ENCODE measurements at places on chromosomes 11 and 22.

GRCh38 chr11:82831364-82831763 is 68.9 kb downstream of the PRCP start:
- DNase-seq = no peak

DNA sequence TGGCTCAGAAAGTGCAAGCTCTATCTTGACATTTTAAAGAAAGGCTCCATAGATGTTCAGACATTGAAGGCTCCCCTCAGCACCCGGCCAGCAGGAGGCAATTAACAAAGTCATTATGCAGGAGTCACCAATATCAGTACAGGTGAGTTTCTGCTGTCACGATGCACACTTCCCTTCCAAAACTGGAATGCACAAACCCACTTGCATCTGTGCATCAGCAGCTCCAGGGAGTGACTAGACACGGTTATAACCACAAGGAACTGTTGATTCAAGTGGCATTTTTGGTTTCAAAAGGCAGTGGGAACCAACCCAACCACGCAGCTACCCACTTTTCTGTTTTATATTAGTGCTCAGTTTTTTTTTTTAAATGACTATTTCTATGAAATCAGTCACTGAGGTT is 293.9 kb upstream of the NARS2 start:
- no peak for DNase-seq

DNA sequence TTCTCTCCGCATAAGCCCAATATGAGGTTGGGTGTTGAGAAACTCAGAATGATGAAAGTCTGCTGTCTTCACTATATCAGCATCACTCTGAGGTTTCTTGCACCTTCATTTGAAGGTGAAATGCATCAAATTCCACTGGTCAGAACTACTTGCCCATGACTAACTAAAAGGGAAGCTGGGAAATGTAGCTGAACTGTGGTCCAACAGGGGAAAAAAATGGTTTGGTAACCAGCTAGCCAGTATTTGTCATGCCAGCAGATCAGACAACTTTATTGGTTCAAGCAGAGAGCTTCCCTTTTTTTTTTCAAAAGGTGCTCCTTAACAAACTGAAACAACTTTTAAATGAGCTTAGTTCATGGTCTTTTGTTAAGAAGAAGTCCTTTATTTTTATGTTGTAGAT is 14.2 kb upstream of the PIK3C2A start:
- DNase-seq = no peak

DNA sequence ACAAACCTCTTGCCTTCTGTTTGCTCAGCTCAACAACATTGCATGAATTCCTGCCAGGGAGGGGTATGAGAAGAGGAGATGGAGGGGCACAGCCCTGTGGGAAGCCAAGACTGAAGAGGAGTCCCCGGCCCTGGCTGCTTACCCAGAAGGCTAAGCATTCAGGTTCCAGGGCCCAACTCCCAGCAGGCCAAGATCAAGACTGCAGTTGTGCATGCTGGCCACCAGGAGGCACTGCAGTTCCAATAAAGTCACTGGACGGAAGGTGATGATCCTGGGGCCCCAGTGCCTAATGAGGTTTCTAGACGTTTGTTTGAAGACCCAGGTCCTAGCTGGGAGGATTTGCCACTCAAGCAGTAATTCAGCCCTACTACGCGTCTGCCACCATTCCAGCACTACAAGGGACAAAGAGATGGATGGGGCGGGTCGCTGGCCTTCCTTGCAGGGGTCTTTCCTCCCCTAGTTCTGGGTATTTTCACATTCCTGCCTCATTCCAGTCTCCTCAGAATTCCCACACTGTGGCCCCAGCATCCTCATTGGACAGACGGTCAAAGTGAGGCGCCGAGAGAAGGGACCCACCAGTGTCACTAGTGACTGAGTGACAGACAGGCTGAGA is 23.6 kb downstream of the ALX4 start:
- peak; percentile 43 for DNase-seq

DNA sequence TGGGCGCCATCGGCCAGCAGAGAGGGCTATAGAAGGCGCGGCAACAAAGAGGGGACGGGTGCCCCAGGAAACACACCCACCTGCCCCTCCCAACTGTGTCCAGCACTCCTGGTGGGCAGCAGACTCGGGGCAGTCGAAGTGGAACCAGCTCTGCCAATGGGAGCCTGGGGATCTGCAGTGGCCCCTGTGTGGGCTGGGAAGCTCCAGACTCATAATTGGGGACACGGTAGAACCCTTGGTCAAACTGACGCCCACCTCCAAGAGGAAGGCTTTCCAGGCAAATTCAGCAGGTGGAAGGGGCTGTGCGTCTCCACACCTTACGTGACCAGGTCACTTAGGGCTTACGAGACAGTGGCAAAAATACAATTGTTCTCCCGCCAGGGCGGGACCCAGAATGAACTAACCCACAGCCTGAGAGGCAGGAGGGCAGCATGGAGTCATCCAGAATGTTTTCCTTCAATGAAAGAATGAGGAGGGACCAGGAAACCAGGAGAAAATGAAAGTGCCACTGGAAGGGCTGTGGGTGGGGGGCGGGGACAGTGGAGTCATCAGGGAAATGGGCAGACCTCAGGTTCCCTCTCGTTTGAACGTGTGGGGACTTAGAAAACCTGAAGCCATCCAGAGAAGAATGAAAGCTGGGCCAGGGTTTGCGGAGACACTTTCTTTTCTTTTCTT is 53.2 kb upstream of the SHANK2 start:
- DNase-seq = no peak

GRCh38 chr11:73946798-73947458 is 3.9 kb upstream of the DNAJB13 start:
- no peak for DNase-seq

DNA sequence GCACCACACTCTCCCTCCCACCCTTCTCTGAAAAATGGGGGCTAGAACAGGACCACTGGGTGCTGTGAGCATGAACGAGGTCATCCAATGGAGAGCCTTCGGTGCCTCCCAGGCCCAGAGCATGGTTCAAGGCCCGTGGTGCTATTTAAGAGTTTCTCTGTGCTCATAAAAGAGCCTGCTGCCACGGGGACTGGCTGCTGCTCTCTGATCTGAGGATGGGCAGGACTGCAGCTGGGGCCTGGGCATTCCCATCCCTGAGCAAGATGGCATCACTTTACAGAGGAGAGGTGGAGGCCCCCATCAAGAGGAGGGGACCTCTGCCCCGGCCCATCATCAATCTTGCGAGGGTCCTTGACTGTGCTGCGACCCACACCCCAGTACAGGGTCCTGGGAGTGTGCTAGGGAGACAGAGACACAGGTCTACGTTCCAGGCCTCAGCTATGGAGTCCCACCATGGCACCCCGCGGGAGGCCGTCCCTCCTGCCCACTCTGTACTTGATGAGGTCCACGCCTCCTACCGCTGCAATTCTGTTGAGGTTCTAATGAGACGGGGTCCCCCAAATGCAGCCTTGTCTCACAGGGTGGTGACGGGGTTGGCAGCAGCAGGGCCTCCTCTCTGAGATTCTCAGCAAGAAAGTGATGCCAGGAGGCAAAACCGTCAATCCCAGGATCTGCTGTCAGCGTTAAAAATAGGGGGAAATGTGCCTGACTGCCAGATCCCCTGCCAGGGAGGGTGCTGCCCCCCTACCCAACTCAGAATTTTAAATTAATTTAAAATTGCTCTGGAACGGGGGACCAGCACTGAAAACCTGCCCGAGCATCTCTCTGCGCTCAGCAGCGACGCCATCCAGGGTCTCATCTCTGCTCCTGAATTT is 405.4 kb downstream of the SHANK2 start:
- no peak for DNase-seq

DNA sequence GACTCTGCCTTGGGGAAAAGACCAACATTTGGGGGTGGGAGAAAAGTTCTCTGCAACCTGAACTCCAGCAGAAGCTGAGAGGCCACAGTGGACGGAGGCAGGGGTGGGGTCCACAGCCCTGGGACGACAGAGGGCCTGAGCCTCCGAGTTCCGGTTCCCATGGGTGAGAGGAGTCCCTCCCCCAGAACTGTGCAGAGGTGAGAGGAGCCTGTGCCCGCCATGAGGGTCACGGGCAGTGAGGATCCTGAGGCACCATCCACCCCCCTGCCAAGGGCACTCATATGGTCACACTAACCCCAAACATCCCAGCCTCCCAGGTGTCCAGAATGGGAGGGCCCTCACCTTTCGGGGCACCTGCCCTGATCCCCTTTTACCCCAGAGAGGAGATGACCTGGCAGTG is 30.5 kb downstream of the KIAA0930 start:
- DNase-seq = no peak

- DNase-seq = no peak
Measured at GRCh38 chr11:113184498-113184897, 129.9 kb upstream of the TTC12 start.

GRCh38 chr11:111795334-111795985 is 29.3 kb upstream of the PPP2R1B start:
- DNase-seq = no peak

DNA sequence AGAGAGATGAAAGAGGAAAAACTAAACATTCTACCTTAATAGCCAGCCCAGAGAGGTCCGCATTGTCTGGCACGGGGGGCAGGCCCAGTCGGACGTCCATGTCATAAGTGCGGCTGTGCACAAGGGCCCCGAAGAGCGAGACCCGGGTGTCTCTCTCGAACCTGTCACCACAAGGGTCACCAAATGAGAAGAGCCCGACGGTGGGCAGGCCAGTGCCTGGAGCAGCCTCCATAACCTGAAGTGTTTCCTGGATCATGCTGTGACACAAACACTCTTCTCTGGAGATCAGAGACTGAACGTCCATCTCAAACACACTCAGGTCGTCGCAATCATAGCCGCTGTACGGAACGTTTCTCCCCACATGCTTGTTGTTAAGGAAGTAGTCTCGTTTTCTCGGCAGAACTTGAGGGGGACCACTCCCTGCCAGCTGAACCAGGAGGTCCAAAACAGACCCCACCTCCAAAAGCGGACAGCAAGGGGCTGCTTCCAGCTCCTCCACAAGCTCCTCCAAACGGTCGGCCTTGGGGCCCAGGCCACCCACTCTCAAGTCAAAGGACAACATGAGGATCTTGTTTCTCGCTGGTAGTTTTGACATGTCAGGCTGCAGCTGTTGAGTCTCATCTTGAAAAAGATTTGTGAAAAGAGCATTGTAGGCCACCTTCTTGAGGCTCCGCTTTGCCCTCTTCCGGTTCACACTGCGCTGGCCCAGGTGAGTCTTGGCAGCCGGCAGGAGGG is 971 bp downstream of the TUBGCP6 start:
- DNase-seq = no peak

GRCh38 chr22:43526946-43527345 is 115.1 kb downstream of the MPPED1 start:
- no peak for DNase-seq

GRCh38 chr11:72234920-72235319 is 9.1 kb downstream of the PHOX2A start:
- DNase-seq = no peak

GRCh38 chr11:11416502-11416901 is 63.5 kb upstream of the CSNK2A3 start:
- no peak for DNase-seq

DNA sequence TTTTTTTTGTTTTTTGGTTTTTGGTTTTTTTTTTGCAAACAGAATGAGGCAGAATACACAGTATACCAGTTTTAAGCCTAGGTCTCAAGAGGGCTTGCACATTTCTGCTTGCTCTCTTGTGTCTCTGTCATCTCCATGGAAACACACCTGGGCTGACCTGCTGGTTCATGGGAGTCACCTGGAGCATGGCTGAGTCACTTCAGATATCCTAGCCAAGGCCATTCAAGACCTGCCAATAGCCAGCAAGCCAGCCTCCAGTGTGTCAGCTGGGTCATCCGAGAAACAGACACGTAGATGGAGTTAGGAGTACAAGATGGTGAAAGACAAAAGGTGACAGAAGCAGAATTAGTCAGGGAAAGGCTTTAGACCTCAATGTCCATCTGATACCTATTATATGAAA is 124.2 kb upstream of the SEZ6L start:
- no peak for DNase-seq

- no peak for DNase-seq
Measured at GRCh38 chr22:26592421-26592891, 2.5 kb upstream of the TPST2 start.

DNA sequence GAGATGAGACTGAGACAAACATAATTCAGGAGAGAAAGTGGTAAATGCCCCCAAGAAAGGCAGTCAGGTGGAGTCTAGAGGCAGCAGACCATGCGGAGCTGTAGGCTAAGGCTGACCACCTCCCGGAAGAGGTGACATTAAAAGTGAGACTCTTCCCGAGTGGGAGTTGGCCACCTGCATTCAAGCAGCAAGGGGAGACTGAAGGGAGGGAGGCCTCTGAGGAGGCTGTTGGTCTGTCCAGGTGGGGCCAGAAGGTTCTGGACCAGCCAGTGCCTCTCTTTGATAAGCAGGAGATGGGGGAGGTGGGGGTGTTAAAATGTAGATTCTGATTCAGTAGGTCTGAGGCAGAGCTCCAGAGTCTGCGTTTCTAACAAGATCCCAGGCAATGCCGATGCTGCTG is 37.5 kb downstream of the CD6 start:
- DNase-seq = no peak

All from NCI-H1436 (cell line).